ENCODE measurements at places on chromosomes 7 and 10.

DNA sequence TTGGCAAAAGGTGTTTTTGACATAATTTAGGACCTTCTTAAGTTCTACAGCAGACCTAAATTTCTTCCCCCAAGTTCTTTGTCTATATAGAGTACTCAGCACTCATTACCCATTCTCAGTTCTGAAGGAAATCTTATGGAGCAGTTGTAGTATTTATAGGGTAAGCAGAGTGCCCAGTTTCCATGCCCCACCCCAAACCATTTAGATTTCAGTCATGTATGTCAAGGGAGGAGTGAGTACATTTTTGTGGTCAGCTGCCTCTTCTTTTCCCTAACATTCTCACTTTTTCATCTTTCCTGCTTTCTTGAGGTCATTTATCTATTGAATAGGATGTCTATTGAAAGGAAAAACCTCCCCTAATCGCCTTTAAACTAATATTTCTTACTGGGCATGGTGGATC is 83.3 kb downstream of the KAT6B start:
- no peak for DNase-seq

DNA sequence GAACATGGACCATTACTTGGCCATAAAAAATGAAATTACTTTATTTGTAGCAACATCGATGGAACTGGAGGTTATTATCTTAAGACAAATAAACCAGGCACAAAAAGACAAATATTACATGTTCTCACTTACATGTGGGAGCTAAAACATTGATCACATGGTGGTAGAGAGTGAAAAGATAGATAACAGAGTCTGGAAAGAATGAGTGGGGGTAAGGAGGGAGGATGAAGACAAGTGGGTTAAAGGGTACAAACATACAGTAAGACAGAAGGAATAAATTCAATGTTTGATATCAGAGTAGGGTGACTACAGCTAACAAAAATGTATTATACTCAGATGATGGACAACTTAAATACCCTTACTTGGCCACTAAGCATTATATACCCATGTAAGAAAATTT is 100.0 kb upstream of the WNT16 start:
- DNase-seq: no peak

DNA sequence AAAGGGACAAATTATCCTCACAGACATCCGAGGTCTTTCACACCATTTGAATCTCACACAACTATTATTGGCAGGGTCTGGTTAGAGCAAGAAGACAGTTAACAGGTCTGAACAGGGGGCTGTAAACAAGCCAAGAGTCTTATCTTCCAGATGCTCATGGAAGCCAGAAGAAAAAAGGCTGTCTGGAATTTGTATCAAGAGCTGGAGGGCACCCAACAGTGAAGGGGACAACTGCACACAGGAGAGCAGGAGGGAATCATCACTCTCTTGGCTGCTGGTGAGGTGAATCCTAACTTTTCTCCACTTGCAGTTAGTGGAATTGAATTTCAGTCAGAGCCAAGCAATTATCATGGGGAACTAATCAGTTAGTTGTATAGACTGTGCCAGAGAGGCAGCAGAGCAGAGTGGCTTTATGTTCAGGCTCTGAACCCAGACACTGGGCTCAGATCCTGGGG is 880.2 kb upstream of the AUTS2 start:
- no peak for DNase-seq

DNA sequence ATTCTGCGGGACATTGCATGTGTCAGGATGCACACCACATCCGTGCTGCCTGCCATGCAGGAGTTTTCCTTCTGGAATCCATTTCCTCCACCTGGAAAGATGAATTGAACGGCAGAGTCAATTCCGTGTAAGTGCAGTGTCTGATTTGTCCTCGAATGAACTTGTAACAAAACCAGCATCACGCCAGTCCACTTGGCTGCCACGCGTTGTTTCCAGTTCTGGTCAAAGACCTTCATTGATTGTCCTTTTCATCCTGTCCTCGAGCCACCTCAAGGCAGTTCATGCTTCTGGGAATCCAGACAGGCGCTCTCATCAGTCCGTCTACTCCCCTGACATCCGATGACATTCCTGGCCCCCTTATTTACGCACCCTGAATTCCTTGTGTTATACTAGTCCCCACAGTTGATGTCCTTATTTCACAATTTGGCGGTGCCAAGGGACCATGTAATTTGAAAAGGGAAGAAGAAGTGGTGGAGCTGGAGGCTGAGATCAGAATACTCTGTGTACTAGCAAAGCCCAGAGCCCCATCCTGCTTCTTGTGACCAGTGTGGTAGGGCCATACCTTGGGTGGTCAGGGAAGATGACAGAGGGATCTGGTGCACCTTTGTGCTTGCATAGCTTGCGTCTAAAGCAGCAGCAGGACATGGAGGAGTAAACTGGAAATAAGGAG is 502.2 kb downstream of the PLXNA4 start:
- DNase-seq: no peak

DNA sequence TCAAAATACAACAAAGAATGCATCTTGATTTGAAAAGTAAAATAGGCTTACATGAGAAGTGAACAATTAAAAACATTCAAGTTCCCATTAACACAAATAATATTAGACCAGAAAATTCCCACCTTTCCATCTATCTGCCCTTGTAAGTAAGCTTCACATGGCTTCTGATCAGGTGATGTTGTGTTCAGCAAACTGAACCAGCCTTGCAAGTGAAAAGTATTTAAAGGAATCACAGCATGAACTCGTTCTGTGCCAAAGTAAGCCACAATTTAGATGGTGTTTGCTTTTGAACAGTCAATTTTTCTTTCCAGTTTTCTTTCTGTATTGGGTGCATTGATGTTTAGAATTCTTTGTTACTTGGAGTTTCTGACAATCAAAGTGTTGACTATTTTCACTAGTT is 347.9 kb downstream of the TNS3 start:
- DNase-seq: no peak

DNA sequence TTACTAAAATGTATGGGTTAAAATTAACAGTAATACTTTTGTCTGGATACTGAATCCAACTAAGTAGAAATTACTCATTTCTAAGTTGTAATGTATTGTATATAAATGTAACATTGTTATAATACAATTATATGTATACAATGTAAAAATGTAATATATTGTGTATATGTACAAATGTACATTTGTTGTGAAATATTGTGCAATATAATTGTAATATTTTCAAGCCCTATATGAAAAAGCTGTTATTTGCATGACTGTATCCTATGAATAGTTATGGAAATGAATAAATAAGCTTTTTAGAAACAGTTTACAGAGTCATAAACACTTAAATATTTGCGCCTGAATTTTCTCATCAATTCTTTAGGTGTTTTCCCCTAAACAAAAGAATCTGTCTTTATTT is 20.3 kb upstream of the UMAD1 start:
- no peak for DNase-seq

DNA sequence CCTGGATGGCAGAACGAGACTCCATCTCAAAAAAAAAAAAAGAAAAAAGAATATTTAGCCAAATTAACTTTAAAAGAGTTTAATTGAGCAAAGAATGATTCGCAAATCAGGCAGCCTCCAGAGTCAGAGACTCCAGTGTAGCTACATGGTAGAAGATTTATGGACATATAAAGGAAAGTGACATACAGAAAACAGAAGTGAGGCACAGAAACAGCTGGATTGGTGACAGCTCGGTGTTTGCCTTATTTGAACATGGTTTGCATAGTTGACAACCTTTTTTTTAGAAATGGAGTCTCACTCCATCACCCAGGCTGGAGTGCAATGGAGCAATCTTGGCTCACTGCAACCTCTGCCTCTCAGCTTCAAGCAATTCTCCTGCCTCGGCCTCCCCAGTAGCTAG is 35.2 kb upstream of the TNS3 start:
- DNase-seq: no peak

GRCh38 chr7:128054511-128054910 is 23.3 kb upstream of the LRRC4 start:
- DNase-seq: no peak

- DNase-seq: no peak
These were observed 119.3 kb upstream of the CACNA2D1 start for GRCh38 chr7:82562716-82563404.

Data from NCI-H446 (cell line).